Activated CD4-positive, alpha-beta T cell treated with anti-CD3 and anti-CD28 coated beads for 36 hours (primary cell): ENCODE measurements at places on chromosomes 5 and 9.

DNA sequence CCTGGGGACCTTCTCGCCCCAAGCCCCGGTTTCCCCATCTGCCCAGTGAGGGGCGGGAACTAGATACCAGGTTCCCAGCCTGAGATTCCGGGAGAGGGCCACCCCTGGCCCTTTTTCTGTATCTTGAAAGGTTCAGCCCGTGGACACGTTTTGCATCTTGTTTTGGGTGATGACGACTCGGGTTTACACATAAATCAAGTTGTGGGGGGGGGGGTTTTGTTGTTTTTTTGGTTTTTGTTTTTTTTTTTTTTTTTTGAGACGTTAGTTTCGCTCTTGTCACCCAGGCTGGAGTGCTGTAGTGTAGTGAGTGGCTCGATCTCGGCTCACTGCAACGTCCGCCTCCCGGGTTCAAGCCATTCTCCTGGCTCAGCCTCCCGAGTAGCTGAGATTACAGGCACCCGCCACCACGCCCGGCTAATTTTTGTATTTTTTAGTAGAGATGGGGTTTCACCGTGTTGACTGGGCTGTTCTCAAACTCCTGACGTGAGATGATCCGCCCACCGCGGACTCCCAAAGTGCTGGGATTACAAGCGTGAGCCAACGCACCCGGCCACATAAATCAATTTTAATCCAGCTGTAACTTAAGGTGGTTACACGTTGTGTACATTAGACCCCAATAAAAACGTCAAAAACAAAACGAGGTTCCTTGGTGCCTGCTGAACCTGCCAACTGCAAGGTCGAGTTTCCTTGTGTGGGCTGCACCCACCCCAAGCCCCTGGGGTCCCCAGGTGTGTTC, 1.1 kb upstream of the BRD3 start:
- DNase-seq = peak; percentile 36

DNA sequence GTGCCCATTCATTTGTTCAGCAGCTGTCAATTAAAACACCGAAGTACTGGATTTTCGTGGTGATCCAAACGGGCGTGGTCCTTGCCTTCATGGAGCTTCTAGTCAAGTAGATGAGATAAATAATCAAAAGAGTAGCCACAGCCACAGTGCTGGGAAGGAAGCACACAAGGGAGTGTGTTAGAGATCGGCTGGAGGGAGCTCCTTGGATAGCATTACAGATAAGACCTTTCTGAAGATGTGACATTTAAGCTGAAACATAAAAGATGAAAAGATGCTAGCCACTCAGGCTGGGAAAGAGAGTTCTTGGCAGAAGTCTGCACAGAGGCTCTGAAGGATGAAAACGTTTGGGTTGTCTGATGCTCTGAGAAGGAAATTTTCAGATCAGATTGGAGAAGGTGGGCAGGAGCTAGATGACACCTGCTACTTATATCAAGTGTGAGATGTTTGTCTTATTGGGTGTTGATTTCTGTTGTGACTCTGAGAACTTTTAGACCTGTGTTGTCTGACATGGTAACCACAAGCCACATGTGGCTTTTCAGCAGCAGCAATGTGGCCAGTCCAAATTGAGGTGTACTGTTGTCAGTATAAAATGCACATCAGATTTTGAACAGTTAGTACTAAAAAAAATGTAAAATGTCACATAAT, 123.9 kb downstream of the TLE4 start:
- DNase-seq = no peak

DNA sequence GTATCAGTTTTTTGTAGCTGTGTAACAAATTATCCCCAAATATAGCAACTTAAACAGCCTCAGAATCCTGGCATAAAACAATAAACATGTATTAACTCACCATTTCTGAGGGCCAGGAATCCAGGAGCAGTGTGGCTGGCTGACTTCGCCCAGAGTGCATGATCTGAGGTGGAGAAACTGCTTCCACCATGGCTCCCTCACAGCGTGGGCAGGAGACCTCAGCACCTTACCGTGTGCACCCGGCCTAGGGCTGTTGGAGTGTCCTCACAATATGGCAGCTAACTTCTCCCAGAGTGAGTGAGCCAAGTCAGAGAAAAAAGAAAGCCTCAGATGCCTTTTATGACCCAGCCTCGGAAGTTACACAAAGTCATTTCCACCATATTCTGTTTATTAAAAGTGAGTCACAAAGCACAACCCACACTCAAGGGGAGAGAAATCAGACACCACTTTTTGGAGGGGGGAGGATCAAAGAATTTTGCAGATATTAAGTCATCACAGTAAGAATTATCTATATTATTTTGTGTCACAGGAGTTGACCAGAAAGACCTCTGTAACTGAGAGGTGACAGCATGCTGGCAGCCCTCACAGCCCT, 59.6 kb downstream of the TSTD2 start:
- no peak for DNase-seq

DNA sequence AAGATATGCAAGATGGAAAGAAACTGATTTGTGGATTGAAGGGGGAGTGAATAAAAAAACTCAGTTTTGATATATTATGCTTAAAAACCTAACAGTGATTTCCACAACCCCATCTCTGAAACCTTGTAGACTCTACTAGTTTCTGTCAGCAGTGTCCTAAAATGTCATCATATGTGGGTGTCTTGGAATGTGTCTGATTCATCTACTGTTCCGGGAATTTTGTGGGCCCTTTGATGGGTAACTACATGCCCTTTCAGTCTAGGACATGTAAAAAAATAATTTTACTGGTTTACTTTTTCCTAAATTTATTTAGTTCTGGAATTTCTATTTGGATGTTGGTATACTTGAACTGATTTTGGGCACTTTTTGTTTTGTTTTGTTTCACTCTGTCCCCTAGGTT, 118.9 kb upstream of the NMUR2 start:
- DNase-seq = no peak

- no peak for DNase-seq
Observed at GRCh38 chr5:149414405-149415065, 35.4 kb upstream of the IL17B start.

DNA sequence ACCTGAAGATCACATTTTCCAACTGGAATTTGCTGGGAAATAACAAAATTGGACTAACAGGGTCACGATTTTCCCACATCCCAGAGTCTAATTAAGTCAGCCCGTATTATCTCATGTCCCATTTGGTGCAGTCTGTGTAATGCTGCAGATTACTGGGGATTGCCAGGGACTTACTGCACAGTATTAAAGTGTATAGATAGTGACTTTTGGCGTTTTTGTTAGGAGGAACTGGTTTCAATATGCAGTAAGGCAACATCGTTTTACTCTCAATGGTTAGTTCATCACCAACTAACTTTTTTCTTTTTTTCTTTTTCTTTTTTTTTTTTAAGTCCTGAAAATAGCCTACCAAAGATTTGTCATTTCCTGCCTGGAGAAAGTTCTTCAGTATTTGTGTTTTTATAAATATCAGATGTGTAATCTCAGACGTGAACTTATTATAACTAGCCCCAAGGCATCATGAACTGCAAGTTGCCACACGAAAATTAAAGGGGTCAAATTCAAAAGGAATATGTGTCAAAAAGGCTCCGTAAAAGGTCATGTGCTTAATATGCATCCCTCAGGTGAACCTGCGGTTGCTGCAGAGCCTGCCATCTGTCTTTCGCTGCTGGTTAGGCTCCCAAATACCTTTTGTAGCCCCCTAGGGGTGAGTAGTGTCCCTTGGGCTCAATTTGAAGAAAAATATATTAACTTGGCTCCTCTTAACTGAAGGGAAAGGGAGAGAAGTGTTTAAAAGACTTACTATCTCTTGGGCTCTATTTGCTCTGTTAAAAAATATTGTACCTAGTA, 176.7 kb upstream of the ADAMTSL1 start:
- DNase-seq = no peak

DNA sequence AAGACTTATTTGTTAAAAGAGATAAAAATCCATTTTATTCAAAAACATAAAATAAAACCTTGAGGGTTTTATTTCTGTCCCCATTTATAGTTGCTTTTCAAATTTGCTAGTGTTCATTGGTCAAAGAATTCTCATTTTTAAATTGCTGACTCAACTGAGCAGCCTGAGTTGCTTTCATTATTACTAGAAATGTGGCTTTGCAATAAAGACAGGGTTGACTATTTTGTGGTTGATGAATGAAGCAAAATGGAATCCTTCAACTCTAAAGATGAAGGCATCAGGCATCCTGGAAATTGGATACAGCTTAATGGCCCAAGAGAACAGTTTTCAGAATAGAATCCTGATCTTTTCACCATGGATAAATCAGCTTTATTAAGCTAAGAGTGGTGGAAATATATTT, 23.9 kb upstream of the PPP3R2 start:
- no peak for DNase-seq

GRCh38 chr5:113531481-113532159, 18.1 kb downstream of the YTHDC2 start:
- no peak for DNase-seq
